ENCODE measurements at places on chromosomes 1 and 21. TPM values are rescaled to one million over a fixed set of nuclear protein-coding genes. Genes with fewer than 3 reads are reported as not detected.

- H3K36me3 ChIP-seq = no peaks in the 10 kb centered on the region
- no peak for DNase-seq
- H3K4me1 ChIP-seq = no peaks in the 10 kb centered on the region
- no peak overlapping the region for H3K27ac ChIP-seq
- no peak overlapping the region for H3K4me3 ChIP-seq
- H3K27me3 ChIP-seq = no peaks in the 10 kb centered on the region
These were observed 20.7 kb downstream of the DNAJC6 start for GRCh38 chr1:65330021-65330420.

GRCh38 chr1:199279067-199279466 is 640.2 kb downstream of the PTPRC start:
- peaks cover 22% of the 10 kb centered on the region for H3K4me1 ChIP-seq
- no peak overlapping the region for H3K27ac ChIP-seq
- no peaks in the 10 kb centered on the region for H3K27me3 ChIP-seq
- H3K36me3 ChIP-seq = no peaks in the 10 kb centered on the region

DNA sequence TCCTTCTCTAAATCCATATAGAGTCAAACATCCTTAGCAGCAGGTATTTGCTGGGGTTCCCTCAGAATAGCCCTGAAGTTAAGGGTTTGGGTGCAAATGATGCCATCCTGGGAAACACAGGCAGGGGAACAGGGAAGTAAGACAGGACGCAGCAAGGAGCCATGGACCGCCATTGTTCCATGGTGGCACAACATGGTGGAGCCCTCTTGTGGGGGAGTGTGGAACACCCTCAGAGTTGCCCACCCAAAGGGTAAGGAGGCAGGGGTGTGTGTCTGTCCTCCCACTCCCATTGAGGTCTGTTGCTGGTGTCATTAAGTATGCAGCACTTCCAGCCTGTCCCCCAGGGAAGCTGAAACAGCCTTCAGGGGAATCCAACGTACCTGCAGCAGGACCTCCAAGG is 20.4 kb upstream of the RCAN1 start:
- H3K4me3 ChIP-seq = no peak overlapping the region
- H3K36me3 ChIP-seq = no peaks in the 10 kb centered on the region
- DNase-seq = no peak

DNA sequence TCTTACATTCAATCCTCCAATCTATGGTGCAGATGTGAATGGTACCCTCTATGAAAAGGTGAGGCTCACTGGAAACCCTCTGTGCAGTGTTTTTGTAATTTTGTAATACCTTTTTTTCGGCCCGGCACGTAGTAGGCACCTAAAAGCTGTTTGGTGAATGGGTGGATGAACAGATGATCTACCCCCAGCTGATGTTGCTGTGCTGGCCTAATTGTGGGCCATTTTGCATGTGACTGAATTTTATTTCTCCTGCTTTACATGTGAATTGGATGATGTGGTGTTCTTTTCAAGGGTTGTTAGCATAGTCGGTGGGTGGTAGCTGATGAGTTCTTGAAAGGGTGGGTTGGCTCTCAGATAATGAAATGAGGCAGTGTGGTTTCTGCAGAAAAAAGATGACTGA is 10.4 kb downstream of the KDM4A start:
- no peak for DNase-seq
- H3K36me3 ChIP-seq = peaks cover 95% of the 10 kb centered on the region
- no peaks in the 10 kb centered on the region for H3K27me3 ChIP-seq
- H3K27ac ChIP-seq = no peak overlapping the region
- H3K4me3 ChIP-seq = no peak overlapping the region

DNA sequence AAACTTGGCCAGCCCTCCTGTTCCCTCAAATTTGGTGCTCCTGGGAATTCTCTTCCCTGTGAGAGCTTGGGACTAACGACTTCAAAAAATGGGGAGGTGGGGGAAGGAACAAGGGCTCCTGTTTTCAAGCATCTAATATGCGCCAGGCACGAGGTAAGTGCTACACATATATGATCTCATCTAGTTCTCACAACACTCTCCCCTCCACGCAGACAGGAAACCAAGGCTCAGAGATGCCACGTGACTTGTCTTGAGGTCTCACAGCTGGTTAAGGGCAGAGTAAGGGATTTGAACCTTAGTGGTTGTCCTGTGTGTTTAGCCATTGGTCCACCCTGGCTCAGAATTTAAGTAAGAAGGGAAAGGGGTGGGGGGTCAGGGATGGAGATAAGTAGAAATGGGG is 125.9 kb downstream of the DMRTB1 start:
- H3K27me3 ChIP-seq = peaks cover 19% of the 10 kb centered on the region
- no peak for DNase-seq
- no peak overlapping the region for H3K4me3 ChIP-seq
- no peaks in the 10 kb centered on the region for H3K36me3 ChIP-seq
- no peak overlapping the region for H3K27ac ChIP-seq

FMO3 gene
- not detected for total RNA-seq
